T-helper 2 cell (primary cell): ENCODE measurements at places on chromosomes 7 and 10.
A peak's percentile ranks its signal among the peaks of the same experiment; 100 is the strongest.

DNA sequence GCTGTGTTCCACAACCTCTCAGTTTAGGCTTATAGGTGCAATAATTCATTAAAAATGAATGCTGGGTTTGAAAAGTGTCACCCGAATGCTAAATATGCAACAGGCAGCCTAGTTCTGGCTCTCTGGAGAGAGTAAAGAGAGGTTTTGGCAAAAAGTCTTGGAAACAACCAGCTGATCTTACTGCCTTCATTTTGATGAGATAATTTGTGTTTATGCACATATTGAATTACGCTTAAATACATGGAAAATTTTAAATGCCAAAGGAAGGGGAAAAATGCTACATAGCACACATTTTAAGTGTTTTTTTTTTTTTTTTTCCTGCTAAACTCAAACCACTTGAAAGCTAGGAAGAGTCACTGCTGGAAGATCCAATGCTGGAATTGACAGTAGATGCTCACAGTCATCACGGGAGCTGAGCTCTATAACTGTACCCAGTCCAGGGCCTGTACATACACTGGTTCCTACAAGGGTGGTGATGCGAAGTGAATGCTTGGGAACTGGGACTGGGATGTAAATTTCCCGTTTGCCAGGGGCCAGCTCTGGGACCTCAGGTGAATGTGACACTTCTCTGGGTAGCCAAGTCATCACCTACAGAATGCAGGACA, 151.5 kb downstream of the PFKFB3 start:
- no peak for DNase-seq

DNA sequence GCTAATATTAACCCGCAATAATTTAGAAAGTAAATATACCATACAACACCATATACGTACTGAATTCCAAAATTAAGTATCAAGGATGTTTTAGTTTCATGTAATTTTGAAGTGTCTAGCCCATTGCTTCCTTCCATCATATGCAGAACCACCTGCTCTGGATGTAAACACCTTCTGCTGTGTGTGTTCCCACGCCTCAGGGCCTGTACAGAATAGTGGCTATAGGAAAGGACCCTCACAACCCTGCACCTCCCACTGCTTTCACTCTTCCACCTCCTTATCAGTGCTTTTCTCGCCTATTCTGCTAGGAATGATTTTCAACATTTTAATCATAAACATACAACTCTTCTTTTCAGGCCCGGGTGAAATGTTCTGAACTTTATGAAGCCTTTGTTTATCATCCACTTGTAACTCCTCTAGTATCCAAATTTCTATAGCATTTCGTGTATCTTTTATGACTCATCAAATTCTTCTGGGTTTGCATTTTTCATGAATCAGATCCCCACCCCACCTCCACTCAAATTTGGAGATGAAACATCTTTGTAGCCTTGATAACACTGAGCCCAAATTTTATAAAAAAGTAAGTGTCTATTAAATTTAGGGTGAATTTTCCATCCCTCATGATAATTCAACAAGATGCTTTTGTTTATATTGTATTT, 1106.8 kb upstream of the C7orf33 start:
- DNase-seq, result no peak

- DNase-seq, result no peak
Measured at GRCh38 chr10:109894516-109894915, 28.8 kb downstream of the XPNPEP1 start.

DNA sequence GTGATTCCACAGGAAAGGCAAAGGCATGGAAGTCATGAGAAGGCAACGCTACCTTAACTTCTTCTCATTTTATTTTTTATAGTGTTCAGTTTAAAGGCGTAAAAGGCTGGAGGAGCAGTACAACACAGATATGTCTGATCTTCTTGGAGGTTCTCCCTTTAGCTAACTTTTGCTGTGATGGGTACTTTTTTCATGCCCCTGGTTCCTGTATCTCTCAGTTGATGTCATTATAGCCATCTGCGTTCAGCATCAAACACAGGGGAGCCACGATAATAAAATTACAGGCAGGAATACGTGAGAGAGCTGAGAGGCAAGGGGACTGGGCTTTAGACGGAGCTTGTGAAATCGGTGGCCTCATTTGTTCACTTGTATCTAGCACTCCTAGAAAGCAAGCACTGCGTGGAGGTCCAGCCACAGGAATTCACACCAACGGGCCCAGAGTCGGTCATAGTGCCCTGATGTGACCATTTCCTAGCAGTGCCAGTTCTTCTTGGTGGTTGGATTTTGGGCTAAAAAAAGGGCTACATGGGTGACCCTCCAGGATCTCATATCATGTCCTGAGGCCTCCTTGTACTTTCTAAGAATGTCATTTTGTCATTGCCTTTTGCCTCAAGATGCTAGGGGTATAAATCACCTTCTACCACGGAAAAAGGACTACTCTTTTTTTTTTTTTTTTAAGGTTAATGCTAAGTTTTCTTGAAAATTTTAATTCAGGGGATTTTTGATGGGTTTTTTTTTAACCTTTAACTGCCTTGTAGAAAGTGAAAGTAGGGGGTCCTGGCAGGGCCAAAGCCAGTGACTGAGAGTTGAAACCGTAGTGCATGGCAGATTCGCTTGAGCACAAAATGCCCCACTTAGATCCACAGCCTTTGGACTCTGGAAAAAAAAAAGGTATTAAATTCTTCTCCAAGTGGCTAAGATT, 191.5 kb downstream of the CELF2 start:
- no peak for DNase-seq

DNA sequence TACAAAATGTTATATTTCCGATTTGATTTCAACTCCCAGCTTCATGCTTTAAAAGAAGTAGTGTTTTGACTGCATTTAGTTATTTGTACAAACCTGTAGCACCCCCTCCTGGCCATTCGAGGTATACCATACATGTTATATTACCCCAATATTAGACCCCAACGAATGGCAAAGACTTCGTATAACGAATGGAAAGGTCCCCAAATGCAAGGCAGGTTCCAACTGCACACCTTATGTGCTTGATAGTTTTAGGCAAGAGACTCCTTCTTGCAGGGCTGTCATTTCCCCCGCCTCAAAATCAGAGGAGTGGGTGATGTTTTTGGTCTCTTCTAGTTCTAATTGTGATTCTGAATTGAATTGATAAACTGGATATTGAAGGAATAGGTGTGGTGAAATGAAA, 101.1 kb upstream of the TARP start:
- no peak for DNase-seq

DNA sequence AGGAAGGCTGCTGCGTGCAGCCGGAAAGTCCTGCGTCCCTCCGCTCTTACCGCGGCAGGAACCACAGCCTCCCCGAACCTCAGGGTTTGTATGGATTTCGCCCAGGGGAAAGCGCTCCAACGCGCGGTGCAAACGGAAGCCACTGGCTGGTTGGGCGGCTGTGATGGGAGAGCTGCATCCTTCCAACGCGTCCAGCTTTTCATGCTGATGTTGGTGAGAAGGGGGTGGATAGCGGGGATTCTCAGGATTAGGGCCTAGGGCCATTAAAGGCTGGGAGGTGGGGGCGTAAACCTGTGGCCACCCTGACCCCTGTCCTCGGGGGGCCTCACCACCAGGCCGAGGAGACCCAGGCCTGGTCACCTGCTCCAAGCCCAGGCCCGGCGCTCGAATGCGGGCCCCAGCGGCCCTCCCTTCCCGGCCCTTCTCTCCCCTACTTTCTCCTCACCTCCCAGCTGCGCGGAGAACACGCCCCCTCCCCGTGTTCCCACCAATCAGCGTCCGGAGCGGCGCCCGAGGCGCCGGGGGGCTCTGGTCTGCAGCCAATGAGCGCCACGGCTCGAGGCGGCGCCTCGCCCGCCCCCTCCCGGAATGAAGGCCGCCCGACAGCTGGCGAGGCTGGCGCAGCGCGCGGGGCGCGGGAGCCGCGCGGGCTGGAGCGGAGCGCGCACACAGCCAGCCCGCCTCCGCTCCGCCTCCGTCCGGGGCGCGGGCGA, 458 bp upstream of the NANOS1 start:
- peak; percentile 87 for DNase-seq

DNA sequence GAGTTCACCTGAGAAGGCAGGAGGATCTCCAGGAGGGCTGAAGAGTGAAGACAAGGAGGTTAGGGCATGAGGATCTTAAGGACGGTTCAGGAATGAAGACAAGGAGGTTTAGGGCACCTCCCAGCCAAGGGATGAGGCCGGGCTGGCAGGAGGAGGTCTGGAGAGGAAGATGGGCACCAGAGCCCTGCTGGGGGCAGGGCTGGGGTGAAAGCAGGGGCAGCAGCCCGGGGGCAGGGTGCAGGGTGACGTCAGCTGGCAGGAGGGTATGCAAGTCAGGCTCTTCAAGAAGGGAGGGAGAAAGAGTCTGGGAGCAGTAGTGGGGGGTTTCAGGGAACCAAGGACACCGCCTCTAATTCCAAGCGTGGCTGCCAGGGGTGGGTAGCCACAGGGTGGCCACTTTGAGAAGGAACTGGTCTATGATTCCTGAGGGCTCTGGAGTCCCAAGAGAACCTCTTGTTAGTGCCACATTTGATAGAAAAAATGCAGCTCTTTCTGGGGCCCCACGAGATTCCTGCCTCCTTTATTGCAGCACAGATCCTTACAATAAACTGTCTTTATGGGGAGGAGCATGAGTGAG, 101.6 kb downstream of the C10orf90 start:
- DNase-seq, result no peak

GRCh38 chr7:151225948-151226510, 976 bp downstream of the ABCF2 start:
- no peak for DNase-seq

DNA sequence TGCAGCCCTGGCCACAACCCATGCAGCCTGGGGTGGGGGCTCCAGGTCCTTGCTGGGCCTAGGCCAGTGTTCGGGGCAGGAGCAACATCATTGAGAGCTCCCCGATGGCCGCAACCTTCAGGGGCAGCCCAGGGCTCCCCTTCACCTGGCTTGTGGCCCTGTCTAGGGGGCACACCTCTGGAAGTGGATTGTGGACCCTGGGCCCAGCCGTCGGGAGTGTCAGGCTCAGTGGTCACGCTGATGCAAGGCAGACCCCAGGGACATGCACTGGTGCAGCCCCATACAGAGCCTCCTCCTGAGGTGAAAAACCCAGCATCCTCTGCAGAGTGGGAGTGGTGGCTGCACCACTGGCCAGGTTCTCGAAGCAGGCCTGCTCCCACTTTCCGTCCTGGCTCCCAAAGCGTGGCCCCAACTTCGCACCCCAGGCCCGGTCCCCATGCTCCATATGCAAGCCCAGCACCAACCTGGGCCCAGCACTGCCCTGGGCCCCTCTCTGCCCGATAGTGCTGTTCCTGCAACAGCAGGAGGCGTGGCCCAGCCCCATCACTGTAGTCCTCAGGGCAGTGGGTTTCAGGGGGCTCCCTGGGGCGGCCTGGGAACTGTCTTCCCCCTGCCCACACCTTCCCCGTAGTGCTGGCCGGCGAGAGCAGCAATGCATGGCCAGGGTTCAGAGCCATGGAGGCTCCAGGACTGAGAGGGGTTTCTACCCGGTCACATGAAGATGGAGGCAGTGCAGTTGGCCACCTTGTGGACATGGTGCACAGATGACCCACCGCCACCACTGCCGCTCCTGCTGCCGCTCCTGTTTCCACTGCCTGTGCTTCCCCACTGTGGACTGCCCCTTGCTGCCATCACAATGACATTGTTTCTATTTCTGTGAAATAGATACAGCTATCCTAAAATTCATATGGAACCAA, 303.9 kb upstream of the NRG3 start:
- no peak for DNase-seq

DNA sequence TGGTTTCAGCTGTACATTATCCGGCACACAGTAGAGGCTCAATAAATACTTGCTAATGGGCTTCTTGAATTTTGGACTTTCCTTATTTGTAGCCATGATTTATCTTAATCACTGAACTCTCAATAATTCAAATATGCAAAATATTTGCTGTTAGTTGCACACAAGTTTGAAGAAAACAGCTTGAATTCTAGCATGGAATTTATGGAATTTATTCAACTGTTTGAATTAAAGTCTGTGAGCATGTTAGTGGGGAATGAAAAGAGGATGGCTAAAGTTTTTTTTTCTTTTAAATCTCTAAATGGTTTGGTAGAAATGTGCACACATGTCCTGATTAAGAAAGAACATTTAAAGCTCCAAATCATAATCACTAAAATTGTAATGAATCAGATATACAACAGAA, 42.5 kb downstream of the SIRT1 start:
- DNase-seq, result no peak

GRCh38 chr10:109821672-109822071, 101.6 kb downstream of the XPNPEP1 start:
- DNase-seq, result no peak

DNA sequence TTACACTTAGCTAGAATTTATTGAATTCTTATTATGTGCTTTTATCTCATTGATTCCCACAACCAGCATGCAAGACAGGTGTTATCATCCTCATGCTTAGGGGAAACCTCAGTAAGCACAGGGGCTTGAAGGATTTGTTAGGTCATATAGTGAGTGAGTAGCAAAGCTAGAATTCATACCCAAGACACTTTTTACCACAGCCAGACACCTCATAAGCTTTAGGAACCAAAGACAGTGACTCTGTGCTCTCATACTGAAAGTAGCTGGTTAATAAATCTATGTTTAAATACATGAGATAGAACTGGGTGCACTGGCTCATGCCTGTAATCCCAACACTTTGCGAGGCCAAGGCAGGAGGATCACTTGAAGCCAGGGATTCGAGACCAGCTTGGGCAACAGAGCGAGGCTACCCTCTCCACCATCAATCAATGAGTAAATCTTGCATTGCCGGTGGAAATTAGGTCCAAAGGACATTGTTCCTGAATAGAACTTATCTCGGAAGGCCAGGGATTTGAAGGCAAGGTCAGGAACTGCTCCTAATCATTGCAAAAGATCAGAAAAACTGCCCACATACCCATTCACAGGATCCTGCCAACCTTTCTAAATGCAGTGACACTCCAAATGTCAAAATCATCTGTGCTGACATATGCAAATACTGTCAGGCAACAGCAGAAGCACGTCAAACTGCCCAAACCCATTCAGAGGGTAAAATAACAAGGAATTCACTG, 523.5 kb downstream of the PARD3 start:
- no peak for DNase-seq

DNA sequence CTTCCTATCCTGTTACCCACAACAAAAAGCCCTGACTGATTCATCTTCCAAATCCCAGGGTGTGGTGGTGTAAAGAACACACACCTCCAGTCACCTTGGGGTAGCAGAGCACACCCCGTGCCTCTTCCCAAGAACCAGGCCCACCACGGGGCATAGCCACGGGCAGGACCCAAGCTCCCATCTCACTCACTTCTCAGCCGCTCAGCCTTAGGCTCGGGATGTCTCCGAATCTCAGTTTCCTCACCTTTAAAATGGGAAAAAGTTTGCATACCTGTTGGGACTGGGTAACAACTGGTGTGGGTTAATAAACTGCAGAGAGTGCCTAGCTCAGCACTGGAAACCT, 139.0 kb downstream of the FGFR2 start:
- DNase-seq, result no peak
